ENCODE measurements at places on chromosomes 5 and 9. TPM values are rescaled to one million over a fixed set of nuclear protein-coding genes. Genes with fewer than 3 reads are reported as not detected.

The FGD3 gene
- total RNA-seq, result not detected

The OGN gene
- total RNA-seq, result 3.9 TPM

The TMEM215 gene
- total RNA-seq, result not detected

The GAS1 gene
- total RNA-seq, result 304 TPM

The NFIB gene
- total RNA-seq, result 39.9 TPM

The PKD2L2 gene
- total RNA-seq, result not detected

The IFNA2 gene
- not detected for total RNA-seq

The PCDHA4 gene
- 12.8 TPM for total RNA-seq

The IL12B gene
- total RNA-seq, result not detected

The SEMA4D gene
- 2.0 TPM for total RNA-seq

The IQGAP2 gene
- total RNA-seq, result 8.8 TPM

DNA sequence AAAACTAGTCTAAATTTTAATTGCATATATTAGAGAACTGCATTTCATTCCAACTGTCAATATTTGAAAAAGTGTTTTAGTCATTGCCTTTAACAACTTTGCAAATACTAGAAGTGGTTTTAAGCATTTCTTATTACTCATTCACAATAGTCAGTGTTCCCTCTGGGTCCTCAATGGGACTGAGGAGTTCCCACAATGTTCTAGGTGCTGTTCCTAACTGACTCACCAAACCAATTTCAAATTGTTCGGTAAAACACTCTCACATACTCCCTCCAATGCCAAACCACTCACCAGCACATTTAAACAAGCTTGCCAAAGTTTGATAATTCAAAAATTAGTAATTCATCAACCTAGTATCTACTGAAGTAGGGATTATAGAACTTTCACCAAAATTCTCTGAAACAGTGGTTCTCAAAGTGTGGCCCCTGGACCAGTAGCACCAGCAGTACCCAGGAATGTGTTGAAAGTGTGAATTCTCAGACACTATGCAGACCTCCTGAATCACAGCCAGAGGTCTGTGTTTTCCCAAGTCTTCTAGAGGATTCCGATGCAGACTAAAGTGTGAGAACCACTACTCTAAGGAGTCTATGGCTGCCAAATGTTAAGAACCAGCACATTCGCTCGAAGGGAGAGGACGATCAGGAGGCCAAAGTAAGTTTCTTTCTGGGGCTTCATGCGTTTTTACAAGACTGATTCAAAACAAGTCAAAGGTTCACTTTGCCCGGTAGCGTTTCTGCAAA is 72.8 kb downstream of the APBA1 start:
- DNase-seq, result no peak

DNA sequence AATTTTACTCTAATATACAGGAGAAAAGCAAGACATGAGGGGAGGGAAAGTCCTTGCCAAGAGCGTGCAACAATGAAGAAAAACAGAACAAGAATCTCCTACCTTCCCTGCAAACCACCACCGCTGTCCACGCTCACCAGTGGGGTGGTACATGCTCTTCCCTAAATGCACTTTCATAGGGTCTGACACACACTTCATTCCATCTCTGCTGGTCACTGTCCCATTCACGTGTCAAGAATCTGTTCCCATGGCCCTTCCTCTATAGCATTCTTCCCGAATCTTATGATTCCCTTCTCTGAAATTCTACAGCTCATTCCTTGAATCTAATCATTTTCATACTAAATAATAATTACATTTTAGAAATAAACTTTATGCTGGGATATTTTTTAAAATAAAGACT is 11.4 kb upstream of the DNAH5 start:
- no peak for DNase-seq

- no peak for DNase-seq
Measured at GRCh38 chr5:168851902-168852321, 272.7 kb upstream of the PANK3 start.

DNA sequence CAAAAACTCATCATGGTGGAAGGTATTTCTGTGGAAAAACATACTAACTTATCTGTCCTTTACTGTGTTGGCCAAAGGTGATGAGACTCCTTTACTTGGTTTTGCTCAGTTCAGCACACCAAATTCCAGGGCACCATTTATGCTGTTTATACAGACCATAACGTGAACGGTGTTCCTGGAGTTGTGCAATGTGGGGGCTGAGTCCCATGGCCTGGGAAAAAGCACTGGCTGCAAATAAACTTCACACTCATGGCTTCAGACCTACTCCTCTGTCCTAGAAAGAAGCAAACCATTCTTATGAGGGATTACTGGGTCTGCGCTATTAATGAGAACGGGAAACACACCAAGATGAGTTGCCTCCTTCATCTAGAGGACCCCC is 10.4 kb downstream of the FREM1 start:
- DNase-seq, result no peak

DNA sequence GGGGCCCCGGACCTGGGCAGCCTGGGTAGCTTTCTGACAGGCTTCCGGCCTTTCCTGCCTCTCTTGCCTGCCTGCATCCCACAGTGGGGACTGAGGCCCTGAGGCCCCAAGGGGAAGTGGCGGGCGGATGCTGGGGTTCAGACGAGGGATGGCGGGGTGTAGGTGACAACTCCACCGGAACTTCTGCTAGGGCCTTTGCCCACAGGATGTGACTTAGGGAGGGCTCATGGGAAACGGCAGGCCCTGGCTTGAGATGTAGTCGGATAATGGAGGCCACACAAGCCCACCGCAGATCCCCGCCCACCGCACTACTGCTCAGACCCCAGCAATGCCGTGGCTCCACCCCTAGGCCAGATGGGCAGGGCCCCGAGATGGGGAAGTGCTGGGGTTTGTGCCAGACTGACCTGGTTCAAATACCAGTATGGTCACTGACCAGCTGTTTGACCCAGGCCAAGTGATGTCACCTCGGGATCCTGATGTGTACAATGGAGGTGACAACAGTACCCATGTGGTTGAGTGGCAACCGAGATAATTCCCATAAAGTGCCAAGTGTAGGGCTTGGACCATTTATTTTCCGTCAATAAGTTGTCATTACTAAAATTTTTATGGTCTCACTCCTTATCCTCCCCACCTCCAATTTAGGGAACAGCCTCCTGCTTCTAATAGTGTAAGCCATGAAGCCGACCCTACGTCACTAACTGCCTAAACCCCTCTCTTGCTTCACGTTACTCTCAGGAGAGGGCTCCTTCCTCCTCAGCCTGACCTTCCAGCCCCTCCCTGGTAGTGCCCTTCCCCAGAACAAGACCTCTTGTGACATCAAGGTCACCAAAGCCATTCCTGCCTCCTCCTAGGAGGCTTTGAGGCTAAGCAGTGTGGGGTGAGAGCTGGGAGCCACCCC is 2.5 kb upstream of the CDK9 start:
- no peak for DNase-seq

DNA sequence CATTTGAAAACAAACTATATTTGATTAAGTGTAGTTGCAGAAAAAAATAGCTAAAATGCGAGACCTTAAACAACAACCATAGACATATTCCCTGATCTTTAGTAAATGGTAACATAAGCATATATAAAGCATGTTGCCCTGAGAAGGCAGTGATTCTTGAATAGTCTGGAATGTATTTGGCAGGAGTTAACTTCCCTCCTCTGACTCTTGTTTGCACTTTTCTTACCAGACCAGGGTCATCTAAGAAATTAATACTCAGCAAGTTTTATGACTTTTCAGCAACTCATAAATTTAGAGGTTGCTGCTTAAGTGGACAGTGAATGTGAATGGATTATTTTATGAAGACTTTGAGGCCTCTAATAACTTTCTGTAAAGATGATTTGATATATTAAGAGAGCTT is 55.3 kb upstream of the NUDT12 start:
- DNase-seq, result no peak

GRCh38 chr9:88954066-88954465 is 37.2 kb upstream of the S1PR3 start:
- DNase-seq, result no peak

DNA sequence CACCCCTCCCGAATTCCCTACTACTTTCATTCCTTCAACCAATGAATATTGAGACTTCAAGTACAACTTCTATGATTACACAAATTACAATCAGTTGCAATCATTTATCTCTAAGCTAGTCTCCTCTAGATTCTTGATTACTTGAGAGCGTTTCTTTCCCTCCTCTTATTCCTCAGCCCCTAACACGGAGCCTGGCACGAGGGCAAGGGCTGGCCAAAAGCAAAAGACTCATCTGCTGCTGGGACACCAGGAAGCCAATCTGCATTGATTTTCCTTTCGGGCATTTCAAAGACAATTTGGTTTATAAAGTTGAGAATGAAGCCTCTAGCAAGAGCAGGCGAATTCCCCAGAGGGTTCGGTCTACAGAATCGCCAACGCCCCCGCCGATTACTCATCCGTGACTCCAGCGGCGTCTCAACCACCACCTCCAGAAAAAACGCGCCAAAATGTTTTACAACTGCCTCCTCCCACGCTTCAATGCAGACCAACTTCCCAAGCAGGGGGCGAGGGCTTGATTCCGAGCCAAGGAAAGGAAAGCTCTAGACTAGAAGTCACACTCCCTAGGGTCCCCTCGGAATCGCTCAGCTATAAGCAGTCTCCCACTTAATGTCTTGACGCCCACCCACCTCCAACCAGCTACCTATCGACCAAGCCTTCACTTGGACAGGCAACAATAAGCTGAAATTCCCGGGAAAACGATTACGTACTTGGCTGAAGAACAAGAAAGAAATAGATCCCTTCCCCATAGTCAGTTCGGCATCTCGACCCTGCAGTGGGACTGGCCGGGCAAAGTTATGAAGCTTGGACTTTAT is 1.5 kb downstream of the PCSK1 start:
- no peak for DNase-seq

GRCh38 chr5:89396278-89396954 is 513.4 kb upstream of the MEF2C start:
- no peak for DNase-seq

DNA sequence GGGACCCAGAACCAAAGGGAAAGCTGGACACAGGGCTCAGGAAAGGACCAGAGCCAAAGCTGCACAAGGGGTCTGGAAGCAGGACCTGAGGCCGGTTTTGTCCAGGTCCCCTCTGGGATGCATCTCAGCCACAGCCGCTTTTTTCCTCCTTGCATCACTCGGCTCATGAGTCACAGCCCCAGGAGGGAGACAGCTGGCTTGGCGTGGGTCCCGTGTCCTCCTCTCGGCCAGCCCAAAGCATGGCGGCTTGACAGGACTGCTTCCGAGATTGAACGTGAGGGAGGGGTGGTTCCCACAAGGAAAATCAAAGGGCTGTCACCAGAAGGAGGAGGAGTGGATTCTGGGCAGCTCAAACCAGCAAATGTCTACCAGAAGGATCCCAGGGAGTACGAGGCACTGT is 56.7 kb upstream of the CPLX2 start:
- no peak for DNase-seq

GRCh38 chr5:122736086-122736845 is 38.6 kb upstream of the SNX2 start:
- DNase-seq, result no peak

DNA sequence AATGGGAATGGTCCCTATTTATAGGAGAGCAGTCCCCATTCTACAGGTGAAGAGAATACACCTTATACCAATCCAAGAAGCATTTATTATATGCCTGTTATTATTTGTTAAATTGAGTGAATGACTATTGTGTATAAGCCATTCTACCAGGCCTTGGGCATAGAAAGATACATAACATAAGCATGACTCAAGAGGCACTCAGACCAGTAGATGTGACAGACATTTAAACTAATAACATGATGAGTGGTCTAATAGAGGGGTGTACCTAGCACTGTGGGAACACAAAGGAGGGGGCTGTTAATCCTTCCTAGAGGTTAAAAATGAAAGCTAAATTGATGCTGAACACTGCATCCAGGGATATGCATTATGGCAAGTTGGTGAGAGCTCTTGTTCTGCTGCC is 145.0 kb upstream of the TNC start:
- DNase-seq, result no peak

GRCh38 chr9:78368236-78368635 is 71.3 kb downstream of the PSAT1 start:
- no peak for DNase-seq

- no peak for DNase-seq
Measured at GRCh38 chr5:140109759-140110645, 3.9 kb upstream of the PURA start.

DNA sequence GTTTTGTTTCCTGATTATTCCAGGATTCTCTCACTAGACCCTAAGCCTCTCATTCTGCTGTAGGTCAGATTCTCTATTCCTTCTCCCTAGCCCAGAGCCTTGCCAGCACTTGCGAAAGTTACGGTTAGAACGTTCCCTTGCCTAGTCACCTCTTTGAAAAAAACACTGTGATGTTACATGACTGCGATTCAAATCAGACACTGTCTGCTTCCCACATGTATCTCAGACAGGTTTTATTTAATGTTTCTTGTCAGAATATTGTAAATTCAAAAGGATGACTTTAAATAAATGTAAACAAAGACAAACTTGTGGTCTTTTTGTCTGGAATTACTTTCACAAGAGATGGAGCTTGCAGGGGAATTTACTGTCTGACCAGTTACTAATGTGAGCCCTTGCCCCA is 116.5 kb upstream of the OTULINL start:
- no peak for DNase-seq

GRCh38 chr9:81601639-81602623 is 87.4 kb downstream of the TLE1 start:
- no peak for DNase-seq

GRCh38 chr5:50665091-50665490 is 1.3 kb upstream of the PARP8 start:
- no peak for DNase-seq

DNA sequence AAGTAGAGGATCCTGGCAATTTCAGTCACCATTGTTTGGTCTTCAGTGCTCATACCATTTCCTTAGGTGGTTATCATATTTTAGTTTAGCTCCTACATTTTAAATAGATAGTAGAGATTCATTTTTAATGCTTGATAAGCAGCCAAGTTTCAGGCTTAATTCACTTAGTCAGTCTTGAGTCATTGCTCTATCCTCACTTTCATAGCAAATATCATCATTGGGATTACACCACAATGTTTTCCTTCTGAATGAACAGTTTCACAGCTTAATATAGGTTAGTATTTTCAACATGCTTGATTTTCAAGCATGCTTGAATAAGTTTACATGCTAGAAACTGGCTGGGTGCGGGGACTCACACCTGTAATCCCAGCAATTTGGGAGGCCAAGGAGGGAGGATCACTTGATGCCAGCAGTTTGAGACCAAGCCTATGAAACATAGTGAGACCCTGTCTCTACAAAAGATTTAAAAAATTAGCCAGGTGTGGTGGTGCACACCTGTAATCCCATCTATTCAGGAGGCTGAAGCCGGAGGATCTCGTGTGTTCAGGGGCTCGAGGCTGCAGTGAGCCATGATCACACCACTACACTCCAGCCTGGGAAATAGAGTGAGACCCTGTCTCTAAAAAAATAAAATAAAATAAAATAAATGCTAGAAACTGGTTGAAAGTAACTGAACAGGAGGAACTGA is 339.9 kb downstream of the ADGRV1 start:
- no peak for DNase-seq

- DNase-seq, result no peak
Measured at GRCh38 chr9:96137671-96138429, 164.1 kb downstream of the HSD17B3 start.
